ENCODE measurements at places on chromosomes 7 and 10.

GRCh38 chr7:151628846-151629604, 109.3 kb upstream of the RHEB start:
- peak; percentile 61 for DNase-seq

DNA sequence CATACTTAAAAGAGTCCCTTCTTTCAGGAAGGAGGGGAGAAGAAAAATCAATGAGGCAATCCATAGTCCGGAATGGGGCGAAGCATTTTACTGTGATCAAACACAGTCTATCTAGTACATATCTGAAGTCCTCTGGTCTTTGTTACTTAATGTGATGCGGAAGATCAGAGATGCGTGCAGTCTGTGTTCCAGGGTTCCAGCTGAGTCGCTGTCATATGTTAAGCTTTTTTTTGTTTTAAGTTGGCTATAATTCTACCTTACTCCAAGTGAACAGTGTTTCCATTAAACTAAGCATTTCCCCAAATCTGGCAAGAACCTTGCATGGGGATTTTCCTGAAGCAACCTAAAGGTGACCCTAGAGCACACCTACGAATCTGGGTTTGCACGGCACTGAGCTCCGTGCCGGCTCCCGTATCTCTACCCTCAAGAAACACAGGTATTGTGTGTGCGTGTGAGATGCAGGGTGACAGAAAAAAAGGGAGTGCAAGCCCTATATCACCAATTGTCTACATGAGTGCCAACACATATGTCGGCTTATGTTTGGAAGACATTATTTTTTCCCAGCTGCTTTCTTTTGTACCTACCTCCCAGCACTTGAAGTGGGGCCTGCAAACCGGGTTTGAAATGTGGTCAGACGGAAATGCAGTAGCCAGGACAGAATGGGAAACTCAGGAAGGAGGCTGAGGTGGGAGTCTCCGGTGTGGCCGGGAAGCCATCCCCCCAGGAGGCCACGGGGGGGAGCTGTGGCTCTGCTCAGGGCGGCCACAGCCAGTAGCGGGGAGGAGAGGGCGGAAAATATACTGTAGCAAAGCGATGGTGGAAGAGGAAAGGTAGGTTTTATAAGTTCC, 435.8 kb upstream of the MGMT start:
- peak; percentile 82 for DNase-seq

GRCh38 chr10:74683621-74684364, 142.6 kb upstream of the KAT6B start:
- no peak for DNase-seq

DNA sequence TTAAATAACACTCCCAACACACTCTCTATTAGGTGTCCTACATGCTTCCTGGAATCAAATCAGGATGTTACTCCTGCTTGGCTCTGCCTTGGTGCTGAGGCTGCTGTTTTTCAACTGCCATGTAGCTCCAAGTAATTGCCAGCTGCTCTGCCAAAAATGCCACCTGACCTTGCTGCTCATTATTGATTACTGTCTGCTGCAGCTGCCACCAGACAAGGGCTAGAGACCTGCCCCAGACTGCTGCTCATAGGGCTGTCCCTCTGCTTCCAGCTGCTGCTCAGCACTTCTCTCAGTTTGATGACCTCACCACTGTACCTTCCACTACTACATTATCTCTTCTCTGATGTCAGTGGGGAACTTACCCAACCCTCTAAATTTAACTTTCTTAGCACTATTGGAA, 102.5 kb downstream of the PCLO start:
- DNase-seq, result no peak

All from H9 (cell line).